Breast epithelium (tissue), 4 donors: ENCODE measurements at places on chromosomes 11 and 22.

GRCh38 chr11:110855191-110855590, 143.0 kb upstream of the ARHGAP20 start:
- no peak for DNase-seq

- DNase-seq: no peak
Measured at GRCh38 chr11:40787224-40787623, 672.2 kb downstream of the LRRC4C start.

DNA sequence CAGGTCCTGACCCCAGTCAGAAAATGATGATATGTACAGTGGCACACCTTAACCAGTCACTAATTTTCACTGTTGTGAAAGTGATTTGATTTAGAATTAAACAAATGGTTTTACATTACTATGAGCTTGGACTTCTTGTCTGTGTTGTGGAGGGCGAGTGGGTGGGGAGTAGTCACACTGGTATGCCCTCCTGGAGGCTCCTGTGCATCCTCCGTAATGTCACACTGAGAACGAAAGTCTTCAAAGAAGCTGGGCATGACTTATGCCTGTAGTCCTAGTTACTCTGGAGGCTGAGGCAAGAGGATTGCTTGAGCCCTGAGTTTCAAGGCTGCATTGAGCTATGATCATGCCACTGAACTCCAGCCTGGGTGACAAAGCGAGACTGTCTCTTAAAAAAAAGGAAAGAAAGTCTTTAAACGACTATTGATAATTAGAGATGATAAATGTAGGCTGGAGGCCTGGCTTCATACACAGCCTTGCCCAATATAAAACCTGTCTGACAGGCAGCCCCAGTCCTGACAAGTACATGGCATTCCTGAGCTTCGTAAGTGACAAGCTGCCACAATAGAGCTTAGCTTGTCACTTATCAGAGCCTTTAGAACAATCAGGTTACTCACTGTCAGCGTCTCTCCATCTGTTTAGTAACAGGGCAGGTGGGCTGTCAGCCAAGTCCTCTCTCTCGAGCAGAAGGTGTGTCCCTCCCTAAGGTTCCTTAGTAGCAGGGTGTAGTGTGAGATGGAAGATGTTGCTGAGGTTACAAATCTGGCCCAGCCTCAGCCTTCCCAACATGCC, 5.0 kb upstream of the LIMK2 start:
- peak; percentile 61 for DNase-seq

- no peak for DNase-seq
Measured at GRCh38 chr11:105033343-105033742, 1.6 kb downstream of the CASP1 start.
